ENCODE measurements at places on chromosomes 11 and 22.

DNA sequence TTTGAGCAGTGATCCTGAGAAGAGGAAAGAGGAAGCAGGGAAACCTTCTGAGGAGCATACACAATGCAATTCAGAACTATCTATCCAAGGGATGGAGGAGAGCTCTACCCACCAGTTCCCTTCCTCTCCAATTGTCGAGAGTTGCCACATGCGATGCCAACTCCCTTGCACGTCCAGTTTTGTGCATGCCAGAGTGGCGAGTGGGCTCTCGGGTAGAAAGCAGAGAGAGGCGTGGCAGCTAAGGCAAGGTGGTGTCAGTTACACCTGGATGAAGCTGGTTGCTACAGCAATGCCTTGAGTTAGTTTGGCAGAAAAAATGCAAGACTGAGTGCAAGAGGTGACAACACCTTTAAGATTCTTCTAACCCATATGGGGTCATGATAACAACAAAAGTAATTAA is 420.4 kb upstream of the CCDC90B start:
- DNase-seq = no peak

GRCh38 chr11:134291196-134291595 is 15.0 kb downstream of the GLB1L3 start:
- DNase-seq = no peak

DNA sequence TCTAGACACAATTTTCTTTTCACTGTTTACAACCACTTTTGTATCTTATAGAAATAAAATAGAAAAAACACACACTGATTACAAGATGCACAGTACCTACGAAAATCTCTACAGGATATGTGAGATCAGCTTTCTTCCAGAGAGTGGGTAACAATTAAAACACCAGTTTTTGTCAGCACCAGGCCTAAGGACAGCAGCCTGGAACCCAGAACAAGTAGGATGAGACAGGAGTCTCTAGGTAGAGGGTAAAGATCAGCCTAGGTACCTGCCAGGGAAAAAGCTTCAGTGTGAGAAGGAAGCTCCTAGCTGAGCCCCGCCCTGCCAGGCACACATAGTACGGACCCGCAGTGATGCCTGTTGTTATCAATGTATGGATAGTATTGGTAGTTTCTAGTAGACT is 61.9 kb downstream of the KIRREL3 start:
- no peak for DNase-seq

DNA sequence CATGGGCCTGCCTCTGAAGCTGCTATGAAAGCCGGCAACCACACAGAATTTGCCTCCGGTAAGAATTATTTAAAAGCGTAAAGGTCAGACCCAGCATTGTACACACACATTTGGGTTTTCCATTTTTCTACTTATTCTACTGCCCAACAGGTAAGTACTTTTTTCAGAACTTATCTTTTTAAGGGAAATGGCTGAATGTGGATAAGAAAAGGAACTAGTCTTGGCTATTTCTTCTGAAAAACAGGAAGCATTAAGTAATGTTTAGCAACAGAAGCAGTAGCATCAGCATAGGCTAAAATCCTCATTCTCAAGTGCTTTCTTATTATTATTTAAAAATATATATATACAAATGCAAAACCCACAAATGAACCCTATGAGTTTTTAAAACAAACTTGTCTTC is 103.1 kb downstream of the MPPED2 start:
- no peak for DNase-seq

DNA sequence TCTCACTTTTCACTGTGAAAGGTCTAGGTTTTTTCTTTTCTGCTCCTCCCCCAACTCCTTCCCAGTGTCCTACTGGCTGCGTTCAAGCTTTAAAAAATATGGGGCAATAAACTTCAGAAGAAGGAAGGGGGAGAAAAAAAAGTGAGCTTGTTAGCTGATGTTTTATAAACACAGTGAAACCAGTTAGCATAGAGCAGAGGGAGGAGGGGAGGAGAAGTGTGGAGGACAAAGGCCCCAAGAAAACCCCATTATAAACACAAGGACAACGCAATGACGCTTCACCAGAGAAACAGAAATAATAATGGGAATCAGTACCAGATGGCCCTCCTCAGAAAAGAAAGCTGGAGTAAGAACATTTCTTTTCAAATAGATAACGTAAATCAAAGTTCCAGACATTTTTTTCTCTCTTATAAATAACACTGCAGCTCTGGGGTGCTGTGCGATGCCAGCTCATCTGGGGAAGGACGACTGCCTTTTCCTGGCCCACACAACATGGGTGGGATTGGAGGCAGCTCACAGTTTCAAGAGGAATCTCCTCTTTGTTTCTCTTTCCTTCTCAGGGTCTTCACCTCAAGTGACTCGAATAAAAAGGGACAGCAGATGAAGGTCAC is 235.4 kb upstream of the NARS2 start:
- no peak for DNase-seq

DNA sequence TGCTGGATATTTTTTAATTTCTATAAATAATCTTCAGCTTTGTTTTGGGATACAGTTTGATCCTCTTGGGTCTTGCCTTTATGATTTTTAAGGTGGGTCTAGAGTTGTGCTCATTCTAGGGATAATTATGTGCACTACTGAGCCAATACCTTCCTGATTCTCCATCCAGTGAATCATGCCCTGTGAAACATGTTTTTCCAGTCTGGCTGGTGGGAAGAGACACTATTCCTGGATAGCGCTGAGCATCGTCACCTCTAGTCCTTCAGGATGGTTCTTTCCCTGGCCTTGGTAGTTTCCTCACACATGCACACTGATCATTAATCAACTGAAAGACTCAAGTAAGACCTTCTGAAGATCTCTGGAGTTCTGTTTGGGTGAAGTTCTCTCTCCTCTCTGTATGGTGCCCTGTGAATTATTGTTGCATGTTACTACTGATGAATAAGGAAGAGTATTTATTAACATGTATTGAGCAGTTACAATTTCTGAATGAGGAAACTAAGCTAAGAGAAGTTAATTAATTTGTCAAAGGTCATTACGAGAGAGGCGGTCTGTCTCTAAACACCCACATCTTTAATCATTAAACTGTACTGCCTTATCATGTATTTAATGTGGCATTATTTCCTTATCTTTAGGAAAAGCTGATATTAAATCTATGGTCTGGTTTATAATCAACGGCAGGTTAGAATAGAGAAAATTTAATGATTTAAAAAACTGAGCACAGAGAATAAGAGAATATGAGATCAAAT is 39.1 kb upstream of the LIPT2 start:
- no peak for DNase-seq

DNA sequence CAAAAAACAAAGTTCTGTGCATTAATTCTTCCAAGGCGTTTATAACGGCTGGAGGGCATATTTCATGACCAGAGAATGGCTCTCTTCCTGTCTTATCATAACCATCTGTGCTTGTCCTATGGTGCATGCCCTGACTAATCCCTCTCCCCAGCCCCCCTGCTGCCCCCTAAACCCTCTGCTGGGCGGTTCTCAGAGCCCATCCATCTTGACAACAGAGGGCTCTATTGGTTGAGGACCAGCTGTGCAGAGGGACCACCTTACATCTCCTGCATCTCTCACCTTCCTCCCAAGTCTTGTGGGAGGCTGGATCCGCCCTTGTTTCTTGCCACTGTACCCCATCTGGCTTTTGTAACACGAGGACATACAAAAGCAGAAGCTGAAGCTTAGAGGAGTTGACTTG is 282.1 kb downstream of the MIAT start:
- DNase-seq = no peak

DNA sequence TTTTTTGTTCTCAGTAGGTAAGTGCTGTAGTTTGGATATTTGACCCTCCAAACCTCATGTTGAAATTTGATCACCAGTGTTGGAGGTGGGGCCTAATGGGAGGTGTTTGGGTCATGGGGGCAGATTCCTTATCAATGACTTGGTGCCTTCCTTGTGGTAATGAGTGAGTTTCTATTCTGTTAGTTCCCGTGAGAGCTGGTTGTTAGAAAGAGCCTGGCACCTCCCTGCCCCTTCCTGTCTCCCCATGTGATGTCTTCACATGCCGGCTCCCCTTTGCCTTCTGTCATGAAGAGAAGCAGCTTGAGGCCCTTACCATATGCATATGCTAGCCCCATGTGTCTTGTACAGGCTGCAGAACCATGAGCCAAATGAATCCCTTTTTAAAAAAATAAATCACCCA is 138.3 kb downstream of the TMEM135 start:
- DNase-seq = no peak

DNA sequence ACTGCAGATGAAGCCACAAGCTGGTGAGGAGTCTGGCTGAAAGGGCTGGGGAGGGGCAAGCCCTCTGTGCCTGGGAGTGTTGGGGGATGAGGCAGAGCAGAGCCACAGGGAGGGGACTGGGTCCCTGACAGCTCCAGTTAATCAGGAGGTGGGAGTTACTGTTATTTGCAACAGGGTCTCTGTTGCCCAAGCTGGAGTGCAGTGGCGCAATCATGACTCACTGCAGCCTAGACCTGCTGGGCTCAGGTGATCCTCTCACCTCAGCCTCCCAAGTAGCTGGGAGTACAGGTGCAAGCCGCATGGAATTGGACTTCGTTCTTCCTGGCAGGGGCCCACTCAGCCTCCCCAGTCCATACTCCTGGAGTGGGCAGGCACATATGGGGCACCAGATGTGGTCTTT is 7.7 kb downstream of the SCN2B start:
- no peak for DNase-seq

GRCh38 chr11:41982276-41982675 is 522.8 kb upstream of the LRRC4C start:
- no peak for DNase-seq

DNA sequence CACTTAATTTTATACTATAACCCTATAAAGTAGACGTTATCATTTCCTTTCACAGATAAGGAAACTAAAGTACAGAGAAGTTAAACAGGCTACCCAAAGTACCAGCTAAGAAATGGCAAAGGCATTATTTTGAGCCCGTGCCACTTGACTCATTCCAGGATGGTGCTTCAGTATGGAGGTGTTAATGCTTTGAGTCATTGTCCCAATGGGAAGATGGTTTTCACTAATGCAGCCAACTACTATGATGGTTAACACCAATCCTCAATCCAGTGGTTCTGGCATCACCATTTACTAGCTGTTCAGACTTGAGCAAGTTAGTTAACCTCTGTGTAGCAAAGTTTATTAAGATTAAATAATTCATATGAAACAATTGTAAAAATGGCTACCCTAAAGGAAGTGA is 123.1 kb upstream of the SLC5A12 start:
- DNase-seq = no peak

GRCh38 chr11:127259102-127259501 is 258.5 kb upstream of the KIRREL3 start:
- DNase-seq = no peak
